ENCODE measurements at places on chromosomes 12 and 14.

- DNase-seq = no peak
Observed at GRCh38 chr14:84533181-84533725, 996.7 kb upstream of the FLRT2 start.

DNA sequence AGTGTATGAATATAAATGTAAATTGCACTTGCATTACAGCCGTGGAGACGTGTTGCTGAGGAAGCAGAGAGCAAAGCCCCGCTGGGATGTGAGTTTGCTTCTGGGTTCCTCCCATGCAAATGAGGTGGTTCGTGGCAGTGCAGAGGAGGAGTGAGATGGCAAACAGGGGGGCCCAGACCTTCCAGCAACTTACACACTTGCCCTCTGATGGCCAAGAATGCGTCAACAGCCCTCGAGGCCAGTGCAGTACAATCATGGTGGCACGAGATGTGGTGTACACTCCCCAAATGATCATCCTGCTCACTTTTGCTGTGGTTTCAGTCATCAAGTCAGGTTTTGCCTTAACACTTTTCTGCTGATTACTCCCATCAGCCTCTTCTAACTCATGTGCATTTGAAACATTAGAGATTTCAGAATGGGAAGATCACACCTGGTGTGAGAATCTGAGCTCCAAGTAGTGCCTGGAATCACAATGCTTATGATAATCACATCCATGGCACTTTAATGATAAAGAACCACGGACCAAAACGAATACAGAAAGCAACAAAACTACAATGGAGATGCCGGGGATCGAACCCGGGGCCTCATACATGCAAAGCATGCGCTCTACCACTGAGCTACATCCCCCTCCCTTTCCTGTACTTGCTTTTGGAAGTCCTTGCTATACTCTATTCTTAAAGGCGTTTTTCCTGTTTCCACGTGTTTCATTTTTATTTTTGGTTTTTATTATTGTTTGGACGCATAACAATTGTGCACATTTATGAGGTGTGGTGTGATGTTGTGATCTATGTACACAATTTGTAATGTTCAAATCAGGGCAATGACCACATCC, 7.0 kb upstream of the UBC start:
- DNase-seq = peak; percentile 74

DNA sequence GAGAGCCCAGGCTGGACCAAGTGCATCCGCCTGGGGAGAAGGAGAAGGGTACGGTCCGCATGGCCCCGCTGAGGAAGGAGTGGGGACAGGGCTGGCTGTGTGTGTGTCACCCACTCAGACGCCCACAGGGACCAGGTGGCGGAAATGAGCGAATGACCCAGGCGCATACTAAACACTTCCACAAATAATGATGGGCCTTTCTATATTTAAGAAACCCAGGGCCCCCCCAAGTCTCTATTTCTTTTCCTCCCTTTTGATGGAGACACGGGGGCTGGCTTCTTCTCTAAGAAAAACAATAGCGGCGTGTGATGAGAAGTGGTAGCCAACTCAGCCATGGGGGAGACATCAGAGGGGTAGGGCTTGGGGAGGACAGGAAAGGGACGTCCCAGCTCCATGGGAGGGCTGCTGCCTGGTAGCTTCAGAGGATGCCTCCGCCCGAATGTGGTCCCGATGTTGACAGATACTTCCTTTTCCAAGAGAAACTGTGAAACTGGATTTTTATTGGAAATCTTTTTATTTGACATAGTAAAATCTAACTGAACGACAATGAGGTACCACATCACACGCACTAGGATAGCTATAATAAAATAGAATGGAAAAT, 6.3 kb upstream of the MAP1LC3B2 start:
- DNase-seq = no peak

- no peak for DNase-seq
Observed at GRCh38 chr12:126159139-126159538, 1093.9 kb downstream of the AACS start.

DNA sequence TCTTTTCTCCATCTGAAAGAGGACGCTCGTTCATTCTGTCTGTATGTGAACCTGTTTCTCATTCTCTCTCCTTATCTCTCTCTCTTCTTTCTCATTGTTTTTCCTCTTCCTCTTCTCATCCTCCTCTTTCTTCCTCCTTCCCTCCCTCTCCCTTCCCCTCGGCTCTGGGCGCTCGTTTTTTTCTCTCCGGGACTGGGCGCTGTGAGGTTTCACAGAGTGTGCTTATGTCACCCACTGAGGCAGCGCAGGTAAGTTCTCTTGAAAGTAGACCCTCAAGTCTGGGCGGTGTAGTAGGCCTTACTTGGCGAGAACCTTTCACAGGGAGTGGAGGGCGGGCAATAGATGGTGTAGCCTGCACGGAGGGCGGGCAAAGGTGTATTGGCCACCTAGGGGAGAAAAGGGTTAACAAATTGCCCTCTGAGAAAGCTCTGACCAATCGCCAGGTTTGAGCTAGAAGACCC, 4.5 kb upstream of the SIX1 start:
- no peak for DNase-seq

- DNase-seq = no peak
Observed at GRCh38 chr12:131915000-131915689, 13.9 kb upstream of the PUS1 start.
